ENCODE measurements at places on chromosomes 1 and 21.

DNA sequence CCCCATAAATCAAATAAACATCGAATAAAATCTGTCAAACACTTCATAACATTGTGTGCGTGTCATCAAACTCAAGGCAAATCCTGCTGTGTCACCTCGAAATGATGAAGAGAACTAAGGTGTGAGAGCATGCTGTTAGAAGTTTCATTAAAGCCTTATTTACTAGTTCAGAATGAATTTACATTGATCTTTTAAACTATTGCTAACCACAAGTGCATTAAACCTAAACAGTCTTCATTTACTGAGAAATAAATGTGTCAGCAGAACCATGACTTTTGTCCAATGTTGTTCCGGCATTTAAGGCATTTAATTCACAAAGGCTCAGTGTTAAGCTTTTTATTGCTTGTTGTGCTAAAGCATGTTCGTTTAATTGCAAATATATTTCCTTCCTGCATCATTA, 474.4 kb downstream of the SETD4 start:
- no peak for DNase-seq

DNA sequence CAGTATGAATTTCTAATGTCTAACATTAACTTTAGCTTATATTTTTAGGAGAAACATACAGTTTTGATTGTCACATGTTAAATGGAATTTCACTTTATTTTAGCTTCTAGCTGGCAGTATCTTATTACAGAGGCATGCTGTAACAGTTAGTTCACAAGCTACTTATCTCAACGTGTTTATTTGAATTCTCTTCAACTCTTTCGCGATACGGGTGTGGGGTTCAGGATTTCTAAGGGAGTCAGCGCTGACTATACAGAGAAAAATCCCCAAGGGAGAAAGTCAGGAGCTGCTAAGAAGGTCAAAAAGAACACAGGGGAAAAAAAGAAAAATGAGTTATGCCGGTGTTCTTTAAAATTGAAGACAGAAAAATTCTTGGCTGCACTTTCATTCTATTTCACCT, 296.2 kb downstream of the VAV3 start:
- DNase-seq, result no peak

GRCh38 chr1:25754470-25755181, 45.4 kb upstream of the SELENON start:
- DNase-seq, result no peak

- DNase-seq, result no peak
These were observed 340.0 kb downstream of the NPHP4 start for GRCh38 chr1:5651964-5652821.

GRCh38 chr1:244296447-244296846, 155.3 kb downstream of the ADSS2 start:
- DNase-seq, result no peak

- DNase-seq, result no peak
These were observed 67.9 kb downstream of the DDR2 start for GRCh38 chr1:162700131-162700530.

GRCh38 chr1:7407544-7407895, 363.6 kb upstream of the VAMP3 start:
- DNase-seq, result no peak

DNA sequence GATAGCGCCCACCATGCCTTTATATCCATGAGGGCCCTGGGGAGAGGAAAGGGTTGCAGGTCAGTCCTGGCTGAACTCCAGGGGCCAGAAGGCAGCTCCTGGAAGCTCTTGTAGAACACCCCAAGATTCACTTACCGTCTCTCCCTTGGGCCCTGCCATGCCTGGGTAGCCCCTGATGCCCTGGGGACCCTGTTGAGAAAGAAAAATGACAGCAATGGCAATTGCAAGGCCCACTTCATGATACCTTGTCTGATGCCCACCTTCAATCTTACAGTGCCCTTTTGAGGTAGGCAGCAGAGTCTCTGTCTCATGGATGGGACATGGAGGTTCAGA, 7.0 kb downstream of the COL9A2 start:
- DNase-seq, result no peak

- DNase-seq, result no peak
These were observed 54.4 kb downstream of the NID1 start for GRCh38 chr1:236010443-236010842.

- no peak for DNase-seq
These were observed 121.7 kb downstream of the SIPA1L2 start for GRCh38 chr1:232508130-232508701.

GRCh38 chr1:212313616-212314015, 28.4 kb downstream of the PPP2R5A start:
- no peak for DNase-seq

DNA sequence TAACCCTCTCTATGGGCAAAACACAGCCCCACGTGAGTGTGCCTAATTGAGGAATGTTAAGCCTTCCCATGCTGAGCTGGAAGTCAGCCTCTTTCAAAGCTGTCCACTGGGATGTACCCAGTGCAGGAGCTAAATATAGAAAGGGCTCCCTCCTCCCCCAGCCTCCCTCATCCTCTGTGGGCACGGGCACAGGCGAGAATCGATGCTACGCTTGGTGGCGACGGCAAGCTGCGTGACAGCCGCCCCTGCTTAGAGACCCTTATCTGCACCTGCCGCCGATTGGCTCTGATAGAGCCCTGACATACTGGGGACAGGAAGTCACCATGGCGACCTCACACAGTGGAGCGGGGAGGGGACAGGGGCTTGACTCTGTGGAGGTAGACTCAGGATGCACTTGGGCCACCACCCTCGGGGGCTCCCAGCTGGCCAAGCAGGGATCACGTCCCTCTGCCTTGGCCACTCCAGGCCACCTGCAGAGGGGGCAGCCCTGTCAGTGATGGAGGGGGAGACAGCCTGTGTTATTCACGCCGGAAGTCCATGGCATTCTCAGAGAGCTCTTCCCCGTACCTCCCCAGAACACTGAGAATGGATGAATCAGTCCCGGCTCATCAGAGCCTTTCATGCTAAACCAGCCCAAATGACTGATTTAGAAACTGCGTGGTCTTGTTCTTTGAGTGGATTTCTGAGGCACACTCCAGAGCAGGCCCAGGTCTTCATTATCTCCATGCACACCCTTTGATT, 84.8 kb downstream of the KCND3 start:
- no peak for DNase-seq

DNA sequence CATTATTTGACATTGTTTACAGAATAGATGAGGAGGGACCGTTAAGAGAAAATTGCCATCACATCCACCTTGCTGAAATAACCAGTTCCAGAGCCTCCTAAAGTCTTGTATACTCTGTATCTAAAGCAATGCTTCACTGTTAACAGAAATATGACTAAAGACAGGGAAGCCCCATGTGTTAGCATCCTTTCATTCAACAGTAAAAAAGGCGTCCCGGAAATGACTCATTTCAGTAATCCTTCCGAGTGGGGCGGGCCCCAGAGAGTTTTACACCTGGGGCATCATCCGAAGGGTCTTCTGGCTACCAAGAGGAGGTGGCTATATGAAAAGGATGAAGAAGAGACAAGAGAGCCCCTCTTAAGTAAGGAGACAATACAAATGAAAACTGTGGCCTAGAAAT, 227.2 kb downstream of the SLC45A1 start:
- DNase-seq, result no peak

GRCh38 chr1:36626435-36626834, 143.7 kb upstream of the CSF3R start:
- DNase-seq, result no peak

DNA sequence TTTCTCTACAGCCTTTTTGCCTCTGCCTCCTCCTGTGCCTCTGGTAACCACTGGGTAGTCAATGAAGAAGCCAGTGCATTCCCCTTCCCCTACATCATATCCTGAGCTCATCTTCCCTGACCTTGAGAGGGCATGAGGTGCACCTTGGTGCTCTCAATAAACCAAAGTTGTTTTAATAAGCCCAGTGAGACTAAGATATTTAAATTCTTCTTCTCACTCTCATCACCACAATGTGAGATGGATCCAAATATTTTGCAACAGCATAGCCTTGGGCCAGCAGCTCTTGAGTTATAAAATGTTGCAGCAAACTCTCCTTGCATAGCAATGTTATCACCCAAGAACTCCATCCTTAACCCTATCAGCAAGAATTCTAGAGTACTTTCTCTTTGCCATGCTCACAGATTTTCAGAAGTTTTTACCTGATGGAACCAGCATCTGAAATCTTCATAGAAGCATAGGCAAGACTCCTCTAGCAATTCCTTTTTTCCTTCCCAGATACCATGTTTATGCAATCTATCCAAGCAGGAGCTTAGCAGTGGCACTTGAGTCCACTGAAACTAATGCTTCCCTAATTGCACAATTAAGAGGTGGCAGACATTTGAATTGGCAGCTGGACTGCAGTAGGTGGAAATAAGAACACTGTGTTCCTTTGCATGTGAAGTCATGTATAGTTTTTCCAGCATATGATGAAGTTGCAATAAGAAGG, 36.8 kb downstream of the CDC7 start:
- DNase-seq, result no peak
